ENCODE measurements at places on chromosomes 7 and 10.

GRCh38 chr10:113891476-113891875 is 37.0 kb downstream of the NHLRC2 start:
- no peak for DNase-seq

DNA sequence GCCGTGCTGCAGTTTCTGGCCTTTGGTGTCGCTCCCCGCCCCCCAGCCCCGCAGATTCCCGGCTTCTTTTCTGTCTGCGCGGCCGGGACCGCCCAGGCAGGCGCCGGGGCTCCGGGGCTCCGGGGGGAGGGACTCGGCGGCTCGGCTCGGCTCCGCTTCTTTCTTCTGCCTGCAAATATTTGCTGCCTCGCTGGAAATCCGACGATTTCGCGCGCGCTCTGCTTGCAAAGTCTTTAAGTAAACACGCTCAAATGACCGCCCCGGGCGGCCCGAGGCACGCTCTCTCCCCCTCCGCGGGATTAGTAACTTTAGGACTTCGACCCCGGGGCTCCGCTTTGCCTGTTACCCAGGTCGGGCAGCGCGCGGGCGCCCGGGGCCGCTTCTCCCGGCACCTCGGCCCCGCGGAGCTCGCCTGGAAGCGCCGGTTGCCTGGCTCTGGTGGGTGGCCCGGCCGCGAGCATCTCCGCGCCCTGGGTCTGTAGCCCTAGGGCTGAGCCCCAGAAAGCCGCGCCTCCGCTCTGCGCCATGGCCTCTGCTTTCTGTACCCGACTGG is 3.9 kb upstream of the GATA3 start:
- DNase-seq: no peak

GRCh38 chr10:95767884-95768556 is 12.1 kb downstream of the ENTPD1 start:
- DNase-seq: no peak

DNA sequence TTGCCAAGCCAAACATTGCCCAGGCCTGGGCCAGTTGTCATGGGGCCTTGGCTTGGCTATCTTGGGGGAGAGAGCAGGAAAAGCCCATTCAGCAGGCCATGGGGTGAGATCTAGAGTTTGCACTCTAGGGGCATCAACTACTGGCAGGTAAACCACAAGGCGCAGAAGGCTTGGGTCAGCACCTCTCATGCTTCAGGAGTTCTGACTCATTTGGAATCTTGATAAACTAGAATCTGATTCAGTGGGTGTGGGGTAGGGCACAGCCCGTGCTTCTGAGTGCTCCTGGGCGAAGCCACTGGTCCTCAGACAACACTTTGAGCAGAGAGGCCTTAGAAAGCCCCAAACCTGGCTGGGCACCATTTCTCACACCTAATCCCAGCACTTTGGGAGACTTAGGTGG is 81.1 kb downstream of the RGS10 start:
- DNase-seq: no peak

- DNase-seq: no peak
Measured at GRCh38 chr7:2807845-2808772, 36.0 kb downstream of the GNA12 start.

DNA sequence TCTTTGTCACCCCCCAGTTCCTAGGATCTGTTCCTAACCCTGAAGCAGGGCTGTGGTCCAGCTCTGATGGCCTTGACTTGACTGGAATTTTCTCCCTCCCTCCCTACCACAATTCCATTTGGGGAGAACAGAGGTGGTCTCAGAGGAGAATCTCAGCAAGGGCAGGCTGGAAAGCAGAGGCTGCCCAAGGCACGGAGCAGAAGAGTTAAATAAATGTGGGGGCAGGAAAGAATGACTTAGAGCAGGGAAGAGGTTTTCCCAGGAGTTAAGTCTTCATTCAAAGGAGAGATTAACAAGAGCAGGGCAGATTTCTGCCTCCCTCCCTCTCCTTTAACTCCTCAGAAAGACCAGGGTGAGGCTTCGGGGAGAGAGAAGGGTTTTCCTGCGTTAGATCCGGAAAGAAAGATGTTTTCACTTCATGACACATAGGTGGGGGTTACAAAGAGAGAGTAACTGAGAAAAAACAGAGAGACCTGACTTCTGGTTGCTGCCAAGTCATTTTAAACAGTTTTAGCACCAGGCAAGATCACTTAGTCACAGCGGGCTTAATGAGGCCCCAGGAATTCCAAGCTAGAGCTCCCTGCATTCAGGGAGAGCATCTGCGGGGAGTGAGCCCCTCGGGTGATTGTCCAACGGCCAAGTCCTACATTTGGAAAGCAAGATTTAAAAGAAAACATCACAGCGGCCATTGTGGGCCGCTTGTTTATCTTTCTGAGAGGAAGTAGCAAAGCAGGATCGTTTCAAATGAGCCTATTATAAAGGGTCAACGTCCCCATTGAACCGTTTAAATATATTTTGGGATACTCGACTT is 78.7 kb downstream of the ARHGAP22 start:
- no peak for DNase-seq

- DNase-seq: no peak
Measured at GRCh38 chr10:6292741-6293151, 90.0 kb downstream of the PFKFB3 start.

GRCh38 chr10:8056871-8057331 is 2.4 kb downstream of the GATA3 start:
- DNase-seq: no peak

GRCh38 chr10:119201233-119201632 is 6.1 kb upstream of the GRK5 start:
- DNase-seq: no peak

DNA sequence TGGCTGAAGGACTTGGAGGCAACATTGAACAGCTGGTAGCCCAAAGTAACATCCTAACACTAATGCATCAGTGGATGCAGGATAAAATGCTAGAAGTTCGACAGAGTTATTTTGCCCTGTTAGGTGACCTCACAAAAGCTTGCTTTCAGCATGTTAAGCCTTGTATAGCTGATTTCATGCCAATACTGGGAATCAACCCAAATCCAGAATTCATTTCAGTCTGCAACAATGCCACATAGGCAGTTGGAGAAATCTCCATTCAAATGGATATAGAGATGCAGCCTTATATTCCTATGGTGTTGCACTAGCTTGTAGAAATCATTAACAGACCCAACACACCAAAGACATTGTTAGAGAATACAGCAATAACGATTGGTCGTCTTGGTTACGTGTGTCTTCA is 62.9 kb downstream of the CCSER2 start:
- DNase-seq: no peak

- DNase-seq: no peak
Measured at GRCh38 chr7:6209340-6209739, 63.1 kb downstream of the CYTH3 start.

DNA sequence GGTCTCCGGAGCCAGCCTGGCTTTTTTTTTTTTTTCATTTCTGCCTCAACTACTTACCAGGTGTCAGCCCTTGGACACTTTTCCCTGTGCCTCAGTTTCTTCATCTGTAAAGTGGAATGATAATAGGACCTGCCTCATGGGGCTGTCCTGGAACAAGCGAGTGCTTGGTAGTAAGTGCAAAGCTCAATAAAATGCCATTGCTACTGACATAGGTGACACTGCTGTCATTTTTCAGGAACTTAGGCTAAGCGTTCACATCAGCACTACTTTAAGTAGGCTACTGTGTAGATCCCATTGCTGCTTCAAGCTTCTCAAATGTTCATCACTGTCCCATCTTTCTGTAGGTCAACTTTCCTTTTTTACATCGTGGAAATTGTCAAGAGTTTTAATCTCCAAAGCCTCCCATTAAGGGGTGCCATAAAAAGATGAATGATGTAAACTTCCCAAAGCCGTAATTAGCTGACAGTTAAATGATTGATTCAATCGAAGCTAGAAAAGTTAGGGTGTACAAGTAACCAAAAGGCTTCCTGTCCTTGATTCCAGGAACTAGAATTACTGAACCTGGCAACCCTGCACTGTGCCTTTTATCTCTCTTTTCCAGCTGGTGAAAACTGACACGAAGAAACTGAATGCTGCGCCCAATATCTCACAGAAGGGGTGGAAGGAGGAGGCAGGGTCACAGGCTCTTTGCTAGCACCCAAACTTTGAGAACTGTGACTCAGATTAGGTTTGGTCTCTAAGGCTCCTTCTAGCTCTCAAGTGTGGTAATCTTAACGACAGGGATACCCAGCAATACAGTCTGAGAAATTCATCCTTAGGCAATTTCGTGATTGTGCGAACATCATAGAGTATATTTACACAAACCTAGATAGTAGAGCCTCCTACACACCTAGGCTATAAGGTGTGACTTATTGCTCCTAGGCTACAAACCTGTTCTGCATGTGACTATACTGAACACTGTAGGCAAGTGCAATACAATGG is 861 bp upstream of the USP6NL start:
- peak; percentile 39 for DNase-seq

- no peak for DNase-seq
Measured at GRCh38 chr7:128247640-128248194, 6.6 kb downstream of the LEP start.

- no peak for DNase-seq
Measured at GRCh38 chr10:37704566-37704965, 152.8 kb downstream of the ZNF248 start.

DNA sequence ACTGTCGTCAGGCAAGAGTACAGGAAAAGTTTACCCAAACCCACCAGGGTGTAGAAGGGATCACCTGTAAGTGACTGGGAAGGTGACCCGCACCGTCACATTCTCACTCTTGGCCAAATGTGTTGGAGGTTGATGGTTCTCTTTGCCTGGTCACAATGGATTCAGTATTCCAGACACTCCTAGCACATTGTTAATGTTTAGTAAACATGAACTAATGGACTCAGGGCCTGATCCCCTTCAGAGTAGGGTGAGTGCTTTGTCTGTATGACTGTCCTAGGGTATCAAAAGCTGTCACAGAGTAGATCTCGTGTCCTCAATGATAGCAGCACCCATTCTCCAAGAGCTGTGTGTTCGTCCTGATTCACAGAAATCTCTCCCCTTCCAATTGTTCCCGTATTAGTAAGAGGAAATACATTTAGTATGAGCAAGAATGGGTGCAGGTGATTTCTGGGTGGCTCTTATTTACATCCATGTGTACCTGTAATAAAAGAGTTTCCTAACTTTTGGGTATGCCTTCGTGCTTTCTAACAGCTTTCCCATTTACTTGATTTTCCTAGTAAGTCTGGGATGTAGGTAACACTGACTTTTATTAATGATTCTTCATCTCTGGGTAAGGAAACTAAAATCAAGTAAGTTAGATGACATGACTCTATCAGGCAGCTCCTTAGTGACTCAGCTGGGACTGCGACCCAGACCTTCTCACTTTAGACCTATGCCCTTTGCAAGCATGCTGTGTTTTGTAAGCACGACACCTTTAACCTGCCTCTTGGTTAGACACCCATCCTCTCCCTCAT is 4.7 kb downstream of the EEPD1 start:
- DNase-seq: no peak

DNA sequence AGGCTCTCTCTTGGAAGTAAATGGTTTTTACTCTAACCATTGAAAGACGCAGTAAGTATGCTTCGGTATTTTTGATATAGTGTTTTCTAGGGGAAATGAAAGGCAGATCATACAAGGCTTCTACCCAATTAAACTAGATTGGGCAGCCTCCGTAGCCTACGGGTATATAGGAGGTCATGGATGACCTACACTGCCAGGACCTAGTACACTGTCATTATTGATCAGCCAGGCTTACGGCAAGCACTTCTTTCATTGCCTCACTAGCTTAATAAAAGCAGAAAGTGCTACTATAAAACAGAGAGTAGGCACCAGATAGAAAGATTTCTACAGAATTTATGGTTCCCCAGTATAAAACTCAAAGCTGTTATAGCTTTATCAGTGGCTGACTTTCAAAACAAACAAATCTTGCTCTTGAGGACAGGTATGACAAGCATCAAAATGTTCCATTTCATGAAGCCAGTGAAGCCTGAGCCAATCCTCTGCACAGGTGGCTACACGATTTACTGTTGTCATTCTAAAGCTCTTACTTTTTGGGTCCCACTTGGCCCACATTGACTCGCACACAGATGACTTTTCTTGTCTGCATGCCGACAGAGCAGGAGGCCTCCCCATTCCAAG is 358.1 kb downstream of the THSD7A start:
- no peak for DNase-seq

GRCh38 chr10:104337521-104337984 is 712 bp downstream of the ITPRIP start:
- peak; percentile 67 for DNase-seq

- no peak for DNase-seq
Measured at GRCh38 chr10:45653454-45653853, 19.1 kb downstream of the ZFAND4 start.

GRCh38 chr7:130383187-130383980 is 3.1 kb downstream of the CPA1 start:
- no peak for DNase-seq

- no peak for DNase-seq
Measured at GRCh38 chr10:24448351-24448999, 239.5 kb downstream of the KIAA1217 start.

GRCh38 chr7:111026806-111027205 is 64.1 kb upstream of the LRRN3 start:
- no peak for DNase-seq

- DNase-seq: peak; percentile 97
Measured at GRCh38 chr10:100373298-100374199, 26.5 kb downstream of the SCD start.

DNA sequence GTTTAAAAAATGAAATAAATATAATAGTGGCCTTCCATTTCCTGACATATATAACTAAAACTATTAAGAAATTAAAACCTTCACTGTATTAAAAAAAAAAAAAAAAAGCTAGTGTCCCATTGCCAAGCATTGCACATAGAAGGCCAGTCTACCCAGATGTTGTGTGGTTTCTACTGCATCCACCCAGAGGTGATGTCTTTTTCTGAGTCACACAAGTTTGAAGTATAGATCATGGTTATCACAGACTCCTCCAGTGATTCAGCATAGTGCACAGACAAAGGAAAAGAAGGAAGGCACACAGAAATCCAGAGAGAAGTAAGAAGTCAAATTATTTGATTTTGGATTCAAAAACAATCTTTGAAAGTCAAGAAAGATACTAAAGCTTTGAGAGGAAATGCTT is 429.0 kb downstream of the ETV1 start:
- DNase-seq: no peak

DNA sequence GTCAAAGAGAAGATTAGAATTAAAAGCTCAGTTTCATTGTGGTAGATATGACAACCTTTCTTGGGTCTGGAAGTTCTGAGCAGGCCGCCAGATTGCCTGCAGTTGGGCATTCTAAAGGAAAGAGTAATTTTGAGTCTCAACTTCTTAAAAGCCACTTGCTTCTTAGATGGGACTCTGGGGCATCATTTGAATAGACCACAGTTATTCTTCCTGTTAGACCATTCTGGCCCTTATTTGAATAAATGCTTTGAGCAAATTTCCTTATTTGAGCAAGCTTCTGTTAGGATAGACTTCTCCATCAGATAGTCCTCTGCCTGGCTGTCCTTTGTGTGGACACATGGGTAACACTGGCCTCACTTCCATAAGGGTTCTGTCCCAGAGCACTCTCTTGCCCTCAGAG is 40.2 kb downstream of the SND1 start:
- DNase-seq: no peak

GRCh38 chr7:155002411-155003091 is 373 bp downstream of the PAXIP1 start:
- DNase-seq: no peak

GRCh38 chr10:46555713-46556514 is 544 bp downstream of the GPRIN2 start:
- no peak for DNase-seq

GRCh38 chr7:114789871-114790311 is 132.0 kb upstream of the MDFIC start:
- DNase-seq: no peak
